Stimulated activated CD8-positive, alpha-beta memory T cell treated with anti-CD3 and anti-CD28 coated beads, Interleukin-15, amount 100 ng/mL, for 24 hours (primary cell): ENCODE measurements at places on chromosomes 6 and 20.

- DNase-seq: no peak
Measured at GRCh38 chr20:41344938-41345728, 4.5 kb downstream of the LPIN3 start.

GRCh38 chr20:58308290-58308679 is 1.2 kb upstream of the RAB22A start:
- DNase-seq: no peak

- DNase-seq: no peak
Measured at GRCh38 chr6:39920157-39920556, 14.1 kb downstream of the MOCS1 start.

DNA sequence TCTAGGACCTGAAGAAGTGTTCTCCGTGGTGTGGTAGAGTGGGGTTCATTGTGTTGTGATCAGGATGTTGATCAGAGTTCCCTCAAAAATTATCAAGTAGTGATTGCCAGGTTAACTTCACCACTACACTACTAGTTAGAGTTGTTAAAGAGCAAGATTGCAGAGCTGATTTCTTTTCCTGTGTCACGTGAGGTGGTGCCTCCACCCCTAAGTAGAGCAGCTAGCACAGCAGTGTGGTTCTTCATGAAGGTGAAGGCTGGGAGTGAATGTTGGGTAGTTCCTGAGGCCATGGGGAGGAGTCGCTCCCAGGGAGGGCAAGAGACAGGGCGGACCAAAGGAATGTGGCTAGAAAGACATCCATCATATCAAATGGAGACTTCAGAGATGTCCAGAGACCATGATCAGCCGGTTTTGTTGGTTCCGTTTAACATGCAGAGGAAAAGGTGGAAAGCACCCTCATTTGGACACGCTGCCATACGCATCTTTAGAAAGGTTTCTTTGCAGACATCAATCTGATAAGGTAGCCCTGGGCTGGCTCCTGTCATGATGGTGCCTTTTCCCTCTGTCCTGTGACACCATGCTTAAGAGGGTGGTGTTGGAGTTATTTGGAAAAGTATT is 79.2 kb upstream of the IYD start:
- no peak for DNase-seq

DNA sequence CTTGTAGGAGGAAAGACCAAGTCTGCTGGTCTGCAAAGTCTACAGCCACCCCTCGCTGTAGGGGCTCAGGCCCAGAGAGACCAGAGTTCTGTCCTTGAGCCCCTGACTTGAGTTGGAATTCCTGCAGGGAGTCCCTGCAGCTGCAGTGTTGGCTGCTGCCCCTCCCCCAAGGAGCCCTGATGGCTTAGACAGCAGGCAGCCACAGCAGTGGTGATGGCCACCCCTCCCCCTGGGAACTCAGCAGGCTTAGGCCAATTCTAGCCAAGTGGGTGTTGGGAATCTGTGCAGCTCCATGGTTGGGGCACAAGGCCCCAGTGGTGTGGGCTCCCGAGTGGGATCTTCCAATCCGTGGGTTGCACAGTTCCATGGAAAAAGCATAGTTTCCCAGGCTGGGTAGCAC is 345.4 kb downstream of the CD109 start:
- DNase-seq: no peak

- no peak for DNase-seq
Measured at GRCh38 chr20:63066506-63067265, 59.9 kb upstream of the BHLHE23 start.

DNA sequence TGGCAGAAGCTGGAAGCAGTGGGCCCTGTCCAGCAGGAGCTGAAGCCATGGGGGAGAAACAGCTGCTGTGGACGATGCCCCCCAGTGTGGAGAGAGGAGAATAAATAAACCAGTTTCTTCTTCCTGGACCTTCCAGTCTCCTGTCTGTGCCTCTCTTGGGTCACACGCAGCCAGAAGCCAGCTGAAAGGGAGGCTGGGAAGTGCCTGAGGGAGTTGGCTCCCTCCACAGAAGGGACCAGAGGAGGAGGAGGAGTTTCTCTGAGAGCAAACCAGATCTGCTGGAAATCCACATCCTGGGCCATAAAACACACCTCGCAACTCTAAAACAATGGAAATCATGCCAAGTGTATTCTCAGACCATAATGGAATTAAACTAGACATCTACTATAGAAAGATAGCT is 577.0 kb downstream of the CDH26 start:
- no peak for DNase-seq

GRCh38 chr20:62433658-62434497 is 6.5 kb upstream of the RBBP8NL start:
- no peak for DNase-seq

GRCh38 chr20:48492715-48493070 is 335.1 kb downstream of the PREX1 start:
- DNase-seq: no peak

DNA sequence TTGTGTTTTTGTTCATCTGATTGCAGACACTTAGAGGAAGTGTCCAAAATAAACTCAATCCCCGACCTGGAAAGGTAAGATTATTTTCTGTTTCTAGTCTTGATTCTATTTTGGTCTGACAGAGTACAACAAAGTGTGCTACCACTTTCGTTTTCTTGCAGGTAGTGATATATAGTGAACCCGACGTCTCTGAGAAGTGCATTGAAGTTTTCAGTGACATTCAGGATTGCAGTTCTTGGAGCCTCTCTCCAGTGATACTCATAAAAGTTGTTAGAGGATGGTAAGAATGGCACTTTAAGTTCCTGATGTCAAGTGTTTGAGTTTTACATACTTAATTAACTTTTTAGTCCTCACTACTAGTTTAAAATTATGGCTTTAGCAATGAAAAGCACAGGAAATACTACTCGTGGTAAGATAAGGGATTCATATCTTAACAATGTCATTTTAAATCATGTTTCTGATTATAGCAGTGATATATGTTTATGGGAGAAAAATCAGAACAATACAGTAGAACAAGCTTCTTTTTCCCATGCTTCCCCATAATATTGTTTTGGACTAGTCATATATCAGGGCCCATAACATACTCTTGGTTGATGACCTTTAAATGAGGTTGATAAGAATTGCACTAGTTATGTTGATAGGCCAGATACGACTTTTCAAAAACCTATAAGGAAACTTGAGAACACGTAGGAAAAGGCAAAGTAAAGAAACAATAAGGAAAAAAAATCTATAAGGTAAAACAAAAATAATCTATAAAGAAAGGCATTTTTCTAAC is 104.0 kb downstream of the RTN4IP1 start:
- no peak for DNase-seq

DNA sequence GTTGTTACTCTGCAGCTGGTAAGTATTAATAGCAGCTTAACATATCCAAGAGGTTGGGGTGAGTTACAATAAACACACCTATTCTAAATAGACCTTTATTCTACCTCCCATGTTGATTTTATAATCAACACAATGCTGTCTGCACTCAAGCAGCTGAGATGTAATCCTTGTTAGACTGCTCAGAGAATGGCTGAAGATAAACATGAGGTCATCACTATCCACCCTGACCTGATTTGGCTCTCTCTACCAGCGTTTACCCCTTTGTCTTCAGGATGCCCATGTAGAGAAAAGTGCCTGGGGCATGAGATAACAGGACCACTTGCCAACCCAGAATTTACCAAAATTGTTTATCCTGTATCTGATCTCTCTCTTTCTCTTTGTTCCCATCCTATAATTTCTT is 220.7 kb upstream of the DEFB112 start:
- DNase-seq: no peak

DNA sequence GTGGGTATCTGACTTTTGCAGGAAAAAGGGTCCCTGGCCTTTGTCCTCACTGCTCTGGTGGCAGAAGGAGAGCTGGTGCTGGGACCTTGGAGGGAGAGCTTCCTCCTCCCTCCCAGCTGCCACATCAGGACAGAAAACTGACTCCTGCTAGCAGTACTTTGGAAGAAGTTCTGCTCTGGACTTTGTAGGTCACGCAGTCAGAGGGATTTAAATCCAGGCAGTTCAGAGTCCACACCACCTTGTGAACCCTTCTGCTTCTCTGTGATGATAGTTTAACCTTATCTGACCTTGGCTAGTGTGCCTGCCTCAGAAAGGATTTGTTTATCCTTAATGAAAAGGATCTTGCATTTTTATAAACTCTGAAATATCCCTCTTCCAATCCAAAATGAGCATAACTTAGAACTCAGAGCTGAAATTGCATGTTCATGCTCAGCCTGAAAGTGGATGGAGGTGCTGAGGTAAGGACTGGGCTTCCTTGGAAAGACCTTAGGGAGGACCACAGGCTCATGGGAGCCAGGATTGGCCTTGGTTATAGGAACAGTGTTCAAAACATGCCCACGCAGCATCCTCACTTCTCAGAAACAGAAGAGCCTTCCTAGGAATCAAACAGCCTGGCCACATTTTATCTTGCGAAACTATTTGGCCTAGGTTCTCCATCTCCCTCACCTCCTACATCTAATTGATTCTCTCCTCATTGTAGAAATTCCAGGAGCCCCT is 123.9 kb upstream of the SASH1 start:
- no peak for DNase-seq
